Fibroblast of lung (primary cell): ENCODE measurements at places on chromosomes 4 and X.
A peak's percentile ranks its signal among the peaks of the same experiment; 100 is the strongest.

GRCh38 chr4:47531954-47532321 is 46.9 kb downstream of the ATP10D start:
- DNase-seq = no peak

GRCh38 chr4:53640576-53641453 is 49.5 kb upstream of the LNX1 start:
- no peak for DNase-seq

DNA sequence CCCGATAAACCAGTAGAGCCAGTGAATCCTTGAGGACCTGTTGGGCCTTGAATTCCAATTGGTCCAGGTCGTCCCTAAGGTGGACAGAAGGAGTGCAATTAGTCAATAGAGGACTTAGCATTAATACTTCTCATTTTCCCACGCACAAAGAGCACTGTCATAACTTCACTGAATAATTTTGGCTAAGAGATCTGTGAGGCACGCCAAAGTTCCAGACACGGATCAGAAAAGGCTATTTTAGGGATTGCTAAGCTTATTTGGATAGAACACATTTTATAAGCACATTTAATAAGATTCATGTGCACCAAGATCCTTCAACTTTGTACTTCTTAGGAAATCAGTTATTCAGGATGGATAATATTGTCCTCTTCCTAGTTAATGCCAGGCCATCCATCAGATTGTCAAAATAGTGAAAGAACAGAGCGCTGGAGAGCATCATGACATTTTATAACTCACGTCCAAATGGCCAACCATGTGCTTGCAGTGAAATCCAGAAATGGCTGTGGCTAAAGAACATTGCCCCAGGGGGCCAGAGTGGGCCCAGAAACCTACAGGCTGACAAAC is 129.8 kb downstream of the ATG4A start:
- no peak for DNase-seq

GRCh38 chr4:127985989-127986388 is 20.8 kb downstream of the ABHD18 start:
- DNase-seq = no peak

DNA sequence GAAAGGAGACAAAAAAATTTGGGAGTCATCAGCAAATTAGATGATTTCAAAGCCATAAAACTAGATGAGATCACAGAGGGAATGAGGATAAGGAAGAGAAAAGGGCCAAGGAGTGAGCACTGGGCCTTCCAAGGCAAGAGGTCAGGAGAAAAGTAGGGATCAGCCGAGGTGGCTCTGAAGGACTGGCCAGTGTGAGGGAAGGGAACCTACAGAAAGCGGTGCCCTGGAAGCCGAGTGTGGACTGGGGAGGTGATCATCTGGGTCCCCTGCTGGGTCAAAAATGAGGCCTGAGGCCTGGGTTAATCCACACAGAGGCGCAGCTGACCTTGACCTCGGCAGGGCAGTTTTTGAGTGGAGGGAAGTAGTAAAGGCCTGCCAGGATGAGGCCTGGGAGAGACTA is 133.8 kb downstream of the SMIM20 start:
- DNase-seq = no peak

- DNase-seq = no peak
These were observed 211.1 kb downstream of the RELL1 start for GRCh38 chr4:37475087-37475486.

- peak; percentile 62 for DNase-seq
These were observed 536.3 kb downstream of the IQCM start for GRCh38 chr4:149279331-149279730.

GRCh38 chrX:119406776-119407175 is 7.6 kb downstream of the SLC25A43 start:
- peak; percentile 42 for DNase-seq

DNA sequence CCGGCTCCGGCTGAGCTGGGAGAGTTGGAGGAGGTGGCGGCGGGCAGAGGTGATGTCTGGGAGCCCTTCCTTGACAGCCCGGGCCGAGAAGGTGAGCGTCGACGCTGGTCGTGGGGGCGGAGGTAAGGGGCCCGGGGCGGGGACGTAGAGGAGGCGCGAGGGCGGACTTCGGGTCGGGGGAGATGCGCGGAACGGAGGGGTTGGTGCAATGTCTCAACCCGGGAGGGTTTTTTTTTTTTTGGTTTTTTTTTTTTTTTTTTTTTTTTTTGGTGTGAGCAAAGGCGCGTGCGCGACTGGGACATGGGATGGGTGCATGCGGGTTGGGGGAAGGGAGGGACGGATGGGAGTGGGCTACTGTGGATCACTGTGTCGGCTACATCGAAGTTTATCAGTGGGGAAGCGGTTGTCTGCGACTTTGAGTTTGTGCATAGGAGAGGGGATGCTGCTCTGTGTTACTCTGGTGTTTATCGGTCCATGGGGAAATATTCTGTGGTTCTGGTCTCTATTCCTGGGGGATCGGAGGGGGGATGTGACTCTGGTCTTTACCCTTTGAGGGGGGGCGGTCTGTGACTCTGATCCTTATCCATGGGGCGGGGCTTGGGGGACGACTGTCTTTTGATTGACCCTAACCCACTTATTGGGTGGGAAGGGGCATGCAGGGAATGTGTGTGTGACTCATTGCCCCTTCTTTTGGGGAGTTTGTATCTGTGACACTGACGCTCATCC is 537 bp downstream of the RBM10 start:
- no peak for DNase-seq

DNA sequence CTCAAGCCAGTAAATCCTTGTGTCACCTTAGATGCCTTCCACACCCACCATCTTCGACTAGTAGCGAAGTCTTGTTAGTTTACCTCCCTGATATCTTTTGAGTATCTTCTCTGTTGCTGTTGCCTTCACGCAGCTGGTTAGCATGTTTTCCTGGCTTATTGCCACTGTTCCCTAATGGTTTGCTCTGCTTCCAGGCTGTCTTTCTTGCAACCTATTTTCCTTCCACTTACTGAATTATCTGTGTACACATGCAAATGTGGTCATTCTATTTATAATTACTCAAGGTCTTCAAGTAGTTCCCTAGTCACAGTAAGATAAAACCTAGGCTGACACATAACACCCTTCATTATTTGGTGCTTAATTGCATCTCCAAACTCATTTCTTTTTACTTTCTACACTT is 89.5 kb downstream of the UGT8 start:
- DNase-seq = no peak

GRCh38 chr4:159210975-159211374 is 108.1 kb downstream of the RAPGEF2 start:
- no peak for DNase-seq

DNA sequence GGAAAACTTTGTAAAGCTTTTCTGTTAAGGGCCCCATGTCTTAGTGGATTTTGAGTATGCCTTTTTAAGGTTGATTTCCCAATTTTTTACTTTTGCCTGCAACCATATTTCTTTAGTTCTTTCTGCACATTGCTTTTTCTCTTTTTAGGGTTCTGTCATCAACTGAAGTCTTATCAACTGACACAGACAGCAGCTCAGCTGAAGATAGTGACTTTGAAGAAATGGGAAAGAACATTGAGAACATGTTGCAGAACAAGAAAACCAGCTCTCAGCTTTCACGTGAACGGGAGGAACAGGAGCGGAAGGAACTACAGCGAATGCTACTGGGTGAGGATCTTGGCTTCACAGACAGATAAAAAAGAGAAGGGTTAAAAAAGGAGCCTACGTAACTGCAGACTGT is 27.8 kb downstream of the TAF1 start:
- DNase-seq = no peak

GRCh38 chrX:150495496-150495895 is 72.9 kb upstream of the MTM1 start:
- DNase-seq = no peak

GRCh38 chr4:147809211-147809610 is 77.3 kb downstream of the ARHGAP10 start:
- no peak for DNase-seq

DNA sequence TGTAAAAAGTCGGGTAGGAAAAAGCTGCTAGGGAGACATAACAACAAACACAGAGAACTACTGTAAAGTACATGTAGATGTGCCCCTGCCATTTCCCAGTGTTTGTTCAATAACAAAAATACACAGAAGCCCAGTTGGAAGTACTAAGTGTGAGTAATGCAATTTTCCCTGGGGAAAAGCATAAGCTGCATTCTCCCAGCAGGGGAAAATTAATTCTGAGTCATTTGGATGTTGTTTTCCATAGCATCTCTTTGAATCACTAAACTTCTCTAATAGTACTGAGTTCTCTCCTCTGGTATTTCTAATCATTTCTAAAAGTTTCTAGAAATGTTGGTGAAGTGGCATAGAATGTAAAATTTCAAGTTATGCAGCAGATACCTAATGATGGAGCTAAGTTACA is 1114.9 kb downstream of the C4orf33 start:
- DNase-seq = peak; percentile 45

GRCh38 chr4:142447009-142447408 is 399.1 kb downstream of the INPP4B start:
- no peak for DNase-seq

DNA sequence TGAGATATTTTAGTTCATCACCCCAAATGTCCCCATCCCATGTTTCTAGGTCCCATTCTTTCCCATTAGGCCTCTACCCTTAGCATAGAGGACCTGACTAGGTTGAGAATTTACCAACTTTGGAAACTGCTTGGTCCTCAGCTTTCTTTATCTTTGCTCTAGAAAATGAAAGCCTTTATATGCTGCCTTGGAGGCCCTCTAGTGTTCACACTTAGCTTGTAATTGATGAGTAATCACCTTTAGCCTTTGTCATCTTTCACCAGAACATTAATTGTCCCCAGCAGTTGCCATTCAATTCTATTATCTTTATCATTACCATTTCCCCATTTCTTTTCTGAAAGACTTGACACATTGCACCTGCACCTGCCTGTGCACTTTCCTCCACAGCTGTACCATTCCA is 589.2 kb upstream of the NR3C2 start:
- DNase-seq = peak; percentile 15

- peak; percentile 25 for DNase-seq
These were observed 1494.9 kb upstream of the AGA start for GRCh38 chr4:178937130-178937529.

- DNase-seq = peak; percentile 64
These were observed 125.7 kb downstream of the CAMK2D start for GRCh38 chr4:113635739-113636437.

DNA sequence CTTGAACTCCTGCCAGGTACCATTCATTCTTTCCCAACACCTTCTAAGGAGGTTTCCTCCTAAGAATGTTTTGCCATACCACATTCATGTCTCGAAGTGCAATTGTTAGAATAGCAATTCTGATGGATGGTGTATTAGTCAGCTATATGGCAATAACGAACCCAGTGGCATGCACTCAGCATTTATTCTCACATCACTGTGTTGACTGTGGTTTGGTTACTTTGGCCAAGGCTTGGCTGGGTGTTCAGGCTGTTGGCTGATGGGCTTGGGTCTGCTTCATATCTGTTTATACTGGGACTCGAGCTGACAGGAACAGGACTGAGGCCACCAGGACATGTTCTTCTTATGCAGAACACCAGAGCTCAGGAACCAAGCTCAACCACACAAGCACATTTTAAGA is 31.7 kb downstream of the PSAPL1 start:
- no peak for DNase-seq

GRCh38 chrX:119654112-119654531 is 38.8 kb downstream of the SEPTIN6 start:
- DNase-seq = peak; percentile 50

- DNase-seq = peak; percentile 60
These were observed 11.3 kb upstream of the YTHDC1 start for GRCh38 chr4:68361146-68361589.

DNA sequence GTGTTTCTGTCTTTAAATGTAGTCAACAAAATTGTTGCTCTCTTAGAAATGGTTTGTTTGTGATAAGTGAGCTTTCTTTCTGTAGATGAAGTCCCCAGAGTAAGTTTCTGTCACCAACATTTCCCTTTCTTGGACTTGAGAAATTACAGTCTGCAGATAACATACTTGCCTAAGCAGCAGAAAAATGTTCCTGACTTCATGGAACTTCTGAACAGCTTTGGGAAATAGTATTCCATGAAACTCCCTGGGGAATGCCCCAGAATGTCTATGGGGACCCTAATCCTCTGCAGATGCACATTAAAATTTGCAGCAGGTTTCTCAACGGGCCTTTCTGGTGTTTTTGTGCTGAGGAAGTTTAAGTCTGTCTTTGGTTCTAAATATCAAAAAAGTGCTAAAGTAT is 38.6 kb upstream of the NEIL3 start:
- DNase-seq = no peak

GRCh38 chr4:159097785-159098184 is 5.1 kb upstream of the RAPGEF2 start:
- no peak for DNase-seq

GRCh38 chr4:145564540-145564939 is 54.6 kb upstream of the MMAA start:
- DNase-seq = no peak

DNA sequence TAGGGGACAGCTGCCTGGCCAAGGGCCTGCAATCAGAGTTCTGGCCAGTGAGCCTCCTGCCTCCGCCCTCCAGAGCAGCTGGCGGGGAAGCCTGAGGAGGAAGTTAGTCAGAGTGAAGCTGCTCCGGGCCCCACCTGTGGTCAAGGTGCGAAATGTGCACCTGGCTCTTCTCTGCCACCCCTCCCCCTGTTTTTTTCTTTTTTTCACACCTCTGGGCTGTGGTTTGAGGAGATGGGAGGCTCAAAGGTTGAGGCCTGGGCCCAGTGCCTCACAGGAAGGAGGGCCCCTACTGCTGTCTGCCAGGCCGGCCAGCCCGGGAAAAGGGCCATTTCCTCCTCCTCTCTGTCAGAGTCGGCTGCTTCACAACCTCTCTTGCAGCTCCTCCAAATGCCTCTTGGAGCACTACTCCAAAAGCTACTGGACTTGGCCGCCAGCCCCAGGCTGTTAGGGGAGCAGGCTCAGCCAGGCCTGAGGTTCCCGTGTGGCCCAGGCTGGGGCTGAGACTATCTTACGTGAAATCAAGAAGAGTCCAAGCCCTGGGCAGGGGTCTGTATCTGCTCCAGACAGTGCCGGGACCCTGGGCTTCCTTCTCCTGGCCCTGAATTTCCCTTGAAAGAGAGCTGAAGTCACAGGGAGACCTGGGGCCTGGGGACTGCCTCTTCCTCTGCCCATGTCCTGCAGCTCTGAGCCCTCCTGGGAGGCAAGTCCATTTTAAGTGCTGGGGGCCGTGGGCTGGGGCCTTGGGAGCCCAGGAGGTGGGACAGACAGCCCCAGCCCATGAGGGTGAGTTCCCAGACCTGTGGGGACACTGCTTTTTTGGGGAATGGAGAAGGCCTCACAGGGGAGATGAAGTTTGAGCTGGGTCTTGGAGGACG is 4.5 kb upstream of the CXCR3 start:
- DNase-seq = peak; percentile 66

- peak; percentile 100 for DNase-seq
These were observed at the start of gene COPS4 for GRCh38 chr4:83034630-83035494. COPS4 (plus strand) TSS chr4:83035183; CDS start chr4:83035225, 42 bp downstream.

- no peak for DNase-seq
These were observed 484 bp downstream of the GALNTL6 start for GRCh38 chr4:171813526-171814250.
